ENCODE measurements at places on chromosomes 11 and 22. TPM values are rescaled to one million over a fixed set of nuclear protein-coding genes. Genes with fewer than 3 reads are reported as not detected.

GAB2 gene
- total RNA-seq, result 17.7 TPM

SERPINH1 gene
- 2,892 TPM for total RNA-seq

GVQW3 gene
- total RNA-seq, result 1.4 TPM

BRSK2 gene
- total RNA-seq, result 0.46 TPM

TNNI2 gene
- total RNA-seq, result not detected

SULT4A1 gene
- total RNA-seq, result 0.20 TPM

COA4 gene
- 39.2 TPM for total RNA-seq

OR8G5 gene
- not detected for total RNA-seq

OR8B8 gene
- total RNA-seq, result not detected

RIC3 gene
- not detected for total RNA-seq

SYCE3 gene
- total RNA-seq, result not detected

MMP1 gene
- 746 TPM for total RNA-seq

TEX12 gene
- 0.20 TPM for total RNA-seq

YAP1 gene
- total RNA-seq, result 203 TPM

ST14 gene
- not detected for total RNA-seq

DUSP8 gene
- 1.2 TPM for total RNA-seq

MRGPRX2 gene
- not detected for total RNA-seq

NXPE1 gene
- total RNA-seq, result not detected
